ENCODE measurements at places on chromosomes 5 and 9. TPM values are rescaled to one million over a fixed set of nuclear protein-coding genes. Genes with fewer than 3 reads are reported as not detected.

DCAF10 gene
- 14.9 TPM for total RNA-seq

QRFP gene
- total RNA-seq: not detected

NSG2 gene
- total RNA-seq: not detected

C5orf46 gene
- not detected for total RNA-seq

KLF4 gene
- total RNA-seq: 16.4 TPM

SIMC1 gene
- 17.5 TPM for total RNA-seq

FGF1 gene
- total RNA-seq: 0.13 TPM

DAB2IP gene
- 104 TPM for total RNA-seq

GRCh38 chr9:89850153-89850552 lies 245.3 kb downstream of the GADD45G start:
- peaks cover 3% of the 10 kb centered on the region for H3K27me3 ChIP-seq
- H3K27ac ChIP-seq: no peak overlapping the region
- H3K4me3 ChIP-seq: no peak overlapping the region
- no peak for DNase-seq
- no peaks in the 10 kb centered on the region for H3K36me3 ChIP-seq
- peaks cover 13% of the 10 kb centered on the region for H3K4me1 ChIP-seq

- H3K27ac ChIP-seq: peak overlapping the region; percentile 75
- peak; percentile 55 for DNase-seq
- peaks cover 4% of the 10 kb centered on the region for H3K27me3 ChIP-seq
- peaks cover 33% of the 10 kb centered on the region for H3K36me3 ChIP-seq
Observed at GRCh38 chr5:74639807-74640449, 600 bp downstream of the ENC1 start.

DNA sequence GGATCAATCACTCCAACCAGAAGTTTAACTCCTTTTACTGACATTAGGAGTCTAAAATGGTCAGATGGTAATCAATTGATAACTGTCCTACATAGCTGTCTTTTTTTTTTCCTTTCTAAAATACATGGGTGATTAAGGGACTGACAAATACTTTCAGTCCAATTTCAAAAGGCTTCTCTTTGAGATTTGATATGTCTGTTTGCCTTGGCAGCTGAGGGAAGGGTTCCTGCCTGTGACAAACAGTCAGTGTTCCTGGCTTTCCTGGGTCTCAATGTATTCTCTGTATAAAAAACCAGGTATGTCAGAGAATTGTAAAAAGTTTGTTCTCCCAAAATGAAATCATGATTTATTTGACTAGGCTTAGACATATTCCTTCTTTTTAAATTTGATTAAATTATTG lies 84.5 kb downstream of the MEGF10 start:
- DNase-seq: no peak
- H3K27me3 ChIP-seq: no peaks in the 10 kb centered on the region
- peaks cover 4% of the 10 kb centered on the region for H3K4me1 ChIP-seq
- H3K4me3 ChIP-seq: no peak overlapping the region

- no peak overlapping the region for H3K27ac ChIP-seq
- peaks cover 2% of the 10 kb centered on the region for H3K27me3 ChIP-seq
Observed at GRCh38 chr9:111056538-111056937, 18.3 kb upstream of the LPAR1 start.

- H3K27me3 ChIP-seq: peaks cover 8% of the 10 kb centered on the region
- H3K36me3 ChIP-seq: peaks cover 7% of the 10 kb centered on the region
- peak overlapping the region; percentile 89 for H3K4me3 ChIP-seq
- H3K4me1 ChIP-seq: peaks cover 16% of the 10 kb centered on the region
Observed at GRCh38 chr5:122844910-122845228, 544 bp upstream of the SNX24 start.

DNA sequence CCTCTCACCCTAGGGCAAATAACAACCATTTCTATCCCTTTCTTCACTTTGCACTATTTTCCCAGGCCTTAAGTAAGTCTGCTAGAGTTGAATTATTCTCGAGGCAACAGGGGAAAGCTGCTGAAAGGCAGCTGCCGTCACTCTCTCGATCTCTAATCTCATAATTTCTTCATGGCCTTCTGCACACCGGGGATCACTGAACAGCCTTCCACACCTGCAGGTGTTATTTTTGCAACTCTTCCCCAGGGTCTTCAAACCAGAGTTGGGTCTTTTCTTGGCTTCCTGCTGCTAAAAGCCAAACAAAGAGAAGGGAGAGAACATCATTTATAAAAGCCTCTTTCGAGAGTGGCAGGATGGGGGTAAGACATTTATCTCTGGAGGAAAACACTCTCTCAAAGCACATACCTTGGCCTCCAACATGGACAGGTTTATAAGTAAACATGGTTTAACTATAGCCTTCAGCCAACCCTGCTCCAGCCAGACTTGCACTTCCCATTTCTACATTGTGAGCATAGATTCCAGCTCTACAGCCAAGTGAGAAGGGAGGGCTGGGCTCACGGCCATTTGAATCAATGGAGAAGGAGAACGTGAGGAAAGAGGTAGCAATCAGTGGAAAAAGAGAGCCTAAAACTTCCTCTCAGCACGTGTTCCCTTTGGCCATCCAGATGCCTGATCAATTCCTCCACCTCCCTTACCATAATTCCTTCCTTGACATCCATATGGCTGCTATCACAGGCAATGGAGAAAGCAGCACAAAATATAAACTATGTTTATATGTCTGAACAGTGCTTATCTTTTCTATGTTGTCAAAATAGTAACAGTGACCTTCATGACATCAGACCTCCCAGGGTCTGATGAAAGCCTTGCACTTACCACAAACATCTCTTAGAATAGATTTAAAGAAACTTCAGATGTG lies 464.9 kb downstream of the TLE1 start:
- H3K27me3 ChIP-seq: no peaks in the 10 kb centered on the region
- no peak overlapping the region for H3K4me3 ChIP-seq
- H3K27ac ChIP-seq: no peak overlapping the region
- H3K4me1 ChIP-seq: no peaks in the 10 kb centered on the region
- no peak for DNase-seq
- no peaks in the 10 kb centered on the region for H3K36me3 ChIP-seq

DNA sequence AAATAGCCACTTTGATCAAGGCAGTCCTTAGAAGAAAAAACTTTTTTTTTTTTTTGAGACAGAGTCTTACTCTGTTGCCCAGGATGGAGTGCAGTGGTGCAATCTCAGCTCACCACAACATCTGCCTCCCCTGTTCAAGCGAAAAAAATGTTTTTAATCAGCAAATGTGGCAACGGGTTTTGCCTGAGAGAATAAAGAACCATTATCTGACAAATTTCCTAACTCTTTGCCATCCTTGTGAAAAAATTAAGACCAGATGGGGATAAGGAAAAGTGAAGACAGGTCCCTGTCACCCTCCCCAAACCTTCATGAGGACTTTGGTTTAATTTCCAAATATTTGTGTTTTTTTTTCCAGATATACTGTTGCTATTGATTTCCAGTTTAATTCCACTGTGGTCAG lies 107.3 kb upstream of the SPOCK1 start:
- H3K4me3 ChIP-seq: no peak overlapping the region
- DNase-seq: no peak
- H3K36me3 ChIP-seq: no peaks in the 10 kb centered on the region
- peaks cover 8% of the 10 kb centered on the region for H3K27me3 ChIP-seq

GRCh38 chr9:8622871-8623270 lies 823.3 kb upstream of the DMAC1 start:
- no peaks in the 10 kb centered on the region for H3K36me3 ChIP-seq
- no peak overlapping the region for H3K27ac ChIP-seq
- DNase-seq: no peak
- no peak overlapping the region for H3K4me3 ChIP-seq
- H3K4me1 ChIP-seq: no peaks in the 10 kb centered on the region

GRCh38 chr5:116522356-116523136 lies 52.1 kb downstream of the SEMA6A start:
- peaks cover 5% of the 10 kb centered on the region for H3K36me3 ChIP-seq
- peaks cover 2% of the 10 kb centered on the region for H3K27me3 ChIP-seq
- H3K4me1 ChIP-seq: peaks cover 67% of the 10 kb centered on the region
- no peak for DNase-seq

DNA sequence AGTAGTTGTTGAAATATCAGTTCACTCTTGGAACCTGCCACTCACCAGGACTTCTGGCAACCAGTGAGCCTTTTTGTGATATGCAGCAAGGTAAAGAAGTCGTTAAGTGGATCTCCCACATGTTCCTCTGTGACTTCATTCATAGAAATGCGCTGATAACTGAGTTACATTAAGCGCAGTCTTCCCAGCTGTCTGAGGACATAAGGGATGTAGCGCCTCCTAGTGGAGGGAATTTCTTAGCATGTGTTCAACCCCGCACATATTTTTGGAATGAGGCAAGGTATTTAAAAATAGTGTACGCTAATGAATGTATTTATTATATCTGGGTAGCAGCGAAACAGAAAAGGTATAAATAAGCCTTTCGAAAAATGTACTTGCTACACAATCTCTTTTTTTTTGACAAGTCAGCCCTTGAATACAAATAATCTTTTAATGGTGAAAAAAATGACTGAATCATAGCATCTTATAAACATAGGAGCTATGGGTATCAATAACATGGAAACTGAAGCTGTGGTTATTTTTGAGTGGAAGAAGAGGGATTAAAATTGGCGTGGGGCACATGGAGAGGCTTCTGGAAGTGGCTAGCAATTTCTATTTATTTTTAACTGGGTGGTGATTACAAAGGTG lies 38.0 kb downstream of the PALM2AKAP2 start:
- H3K27me3 ChIP-seq: no peaks in the 10 kb centered on the region
- H3K27ac ChIP-seq: peak overlapping the region; percentile 27
- no peaks in the 10 kb centered on the region for H3K4me1 ChIP-seq
- peak; percentile 77 for DNase-seq

- no peaks in the 10 kb centered on the region for H3K27me3 ChIP-seq
- no peaks in the 10 kb centered on the region for H3K4me1 ChIP-seq
- no peaks in the 10 kb centered on the region for H3K36me3 ChIP-seq
- H3K27ac ChIP-seq: no peak overlapping the region
- DNase-seq: no peak
- H3K4me3 ChIP-seq: no peak overlapping the region
Observed at GRCh38 chr5:122151640-122152039, 22.3 kb downstream of the ZNF474 start.

GRCh38 chr9:19022206-19022605 lies 10.8 kb downstream of the SAXO1 start:
- no peak for DNase-seq
- H3K27me3 ChIP-seq: peaks cover 2% of the 10 kb centered on the region
- no peak overlapping the region for H3K27ac ChIP-seq
